ENCODE measurements at places on chromosomes 16 and 17.

DNA sequence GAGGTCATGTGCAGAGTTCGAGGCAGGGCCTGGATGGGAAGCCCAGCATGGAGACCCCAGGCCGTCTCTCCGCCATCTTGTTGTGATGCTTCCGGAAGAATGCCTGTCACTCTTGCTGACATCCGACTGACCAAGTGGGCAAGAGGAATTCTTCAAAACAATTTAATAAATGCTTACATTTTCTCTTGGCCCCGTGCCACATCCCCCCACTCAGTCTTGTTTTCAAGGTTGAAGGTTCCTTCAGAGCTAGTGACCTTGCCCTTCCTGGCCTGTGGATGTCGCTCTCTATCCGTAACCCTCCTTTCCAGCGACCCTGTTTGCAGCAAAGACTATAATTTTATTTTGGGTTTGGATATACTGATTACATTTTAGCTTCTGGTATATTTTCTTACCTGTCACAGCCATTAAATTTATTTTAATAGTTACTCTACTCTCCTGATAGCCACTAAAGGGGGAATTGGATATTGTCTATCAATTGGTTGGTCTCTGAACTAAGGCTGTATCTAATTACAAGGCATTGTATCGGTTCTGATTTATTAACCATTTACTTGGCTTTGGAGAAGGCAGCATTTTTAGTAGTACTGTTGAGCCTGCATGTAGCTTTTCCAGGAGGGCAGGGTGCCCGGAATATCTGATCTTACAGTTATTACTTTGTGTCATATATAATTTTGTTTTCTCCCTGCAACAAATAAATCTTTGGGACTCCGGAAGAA lies 264.5 kb downstream of the WWOX start:
- DNase-seq, result no peak

DNA sequence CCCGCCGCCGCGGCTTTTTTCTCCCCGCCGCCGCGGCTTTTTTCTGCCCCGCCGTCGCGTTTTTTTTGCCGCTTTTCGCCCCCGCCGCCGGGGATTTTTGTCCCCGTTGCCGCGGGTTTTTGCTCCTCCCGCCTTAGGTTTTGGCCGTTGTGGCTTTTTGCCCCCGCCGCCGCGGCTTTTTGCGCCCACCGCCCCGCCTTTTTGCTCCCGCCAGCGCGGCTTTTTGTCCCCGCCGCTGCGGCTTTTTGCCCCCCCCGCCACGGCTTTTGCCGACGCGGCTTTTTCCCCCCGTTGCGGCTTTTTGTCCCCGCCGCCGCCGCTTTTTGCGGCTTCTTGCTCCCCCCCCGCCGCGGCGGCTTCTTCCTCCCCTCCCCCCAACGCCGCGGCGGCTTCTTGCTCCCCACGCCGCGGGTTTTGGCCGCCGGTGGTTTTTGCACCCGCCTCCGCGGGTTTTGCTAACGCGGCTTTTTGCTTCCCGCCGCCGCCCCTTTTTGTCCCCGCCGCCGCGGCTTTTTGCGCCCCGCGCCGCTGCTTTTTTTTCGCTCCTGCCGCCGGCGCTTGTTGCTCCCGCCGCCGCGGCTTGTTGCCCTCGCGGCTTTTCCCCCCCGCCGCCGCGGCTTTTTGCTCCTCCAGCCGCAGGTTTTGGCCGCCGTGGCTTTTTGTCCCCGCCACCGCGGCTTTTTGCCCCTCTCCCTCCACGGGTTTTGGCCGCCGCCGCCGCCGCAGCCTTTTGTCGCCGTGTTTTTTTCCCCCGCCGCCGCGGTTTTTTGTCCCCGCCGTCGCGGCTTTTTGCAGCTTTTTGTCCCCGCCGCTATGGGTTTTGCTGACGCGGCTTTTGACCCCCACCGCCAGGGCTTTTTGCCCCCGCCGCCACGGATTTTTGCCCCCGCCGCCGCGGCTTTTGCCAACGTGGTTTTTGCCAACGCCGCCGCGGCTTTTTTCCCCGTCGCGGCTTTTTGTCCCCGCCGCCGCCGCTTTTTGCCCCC lies 150.3 kb downstream of the KCNJ18 start:
- peak; percentile 60 for DNase-seq

DNA sequence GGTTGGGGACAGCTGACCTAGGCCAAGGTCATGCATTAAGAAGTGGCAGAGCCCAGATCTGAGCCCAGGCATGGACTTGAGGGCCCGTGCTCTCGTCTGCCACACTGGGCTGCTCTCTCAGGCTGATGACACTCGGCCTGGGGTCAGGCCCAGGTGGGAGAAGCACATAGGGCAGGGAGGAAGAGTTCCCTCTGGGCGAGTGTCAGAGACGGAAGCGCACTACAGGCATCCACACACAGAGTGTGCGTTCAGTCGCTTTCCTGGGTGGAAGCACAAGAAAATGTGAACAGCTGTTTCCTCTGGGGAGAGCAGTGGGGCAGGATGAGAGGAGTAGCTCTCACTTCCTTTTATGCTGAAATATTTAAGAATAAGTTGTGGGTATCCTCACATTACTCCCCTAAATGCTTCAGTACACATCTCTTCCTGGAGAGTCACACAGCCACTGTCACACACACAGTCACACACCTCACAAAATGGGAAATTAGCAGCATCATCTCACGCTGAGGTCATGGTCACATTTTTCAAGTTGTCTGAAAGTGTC lies 59.7 kb downstream of the B9D1 start:
- no peak for DNase-seq

GRCh38 chr16:10256784-10257641 lies 74.8 kb upstream of the GRIN2A start:
- DNase-seq, result peak; percentile 30

GRCh38 chr17:20256144-20256543 lies 211.2 kb downstream of the LGALS9B start:
- DNase-seq, result no peak

- DNase-seq, result peak; percentile 97
Observed at GRCh38 chr16:2500918-2501750, 12.6 kb upstream of the ATP6V0C start.

- no peak for DNase-seq
Observed at GRCh38 chr17:14156689-14157088, 80.0 kb downstream of the CDRT15 start.

DNA sequence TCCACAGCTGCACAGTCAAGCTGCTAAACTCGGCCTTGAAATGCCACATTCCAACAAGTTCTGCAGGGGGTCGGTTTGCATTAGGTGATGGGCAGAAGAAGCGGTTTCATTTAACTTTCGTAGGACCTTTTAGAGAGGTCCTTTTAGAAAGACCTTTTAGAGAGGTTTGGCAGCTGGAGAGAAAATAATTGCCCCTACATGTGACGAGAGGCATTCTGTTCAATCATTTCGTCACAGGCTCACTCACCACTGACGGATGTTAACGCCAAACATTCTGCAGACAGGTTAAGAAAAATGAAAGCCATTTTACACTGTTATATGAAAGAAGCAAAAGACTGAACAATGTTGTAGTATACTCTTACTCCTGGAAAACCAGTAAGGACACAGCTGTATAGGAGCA lies 76.5 kb upstream of the ZNF423 start:
- DNase-seq, result no peak

GRCh38 chr17:9368631-9369030 lies 207.0 kb downstream of the STX8 start:
- DNase-seq, result no peak

DNA sequence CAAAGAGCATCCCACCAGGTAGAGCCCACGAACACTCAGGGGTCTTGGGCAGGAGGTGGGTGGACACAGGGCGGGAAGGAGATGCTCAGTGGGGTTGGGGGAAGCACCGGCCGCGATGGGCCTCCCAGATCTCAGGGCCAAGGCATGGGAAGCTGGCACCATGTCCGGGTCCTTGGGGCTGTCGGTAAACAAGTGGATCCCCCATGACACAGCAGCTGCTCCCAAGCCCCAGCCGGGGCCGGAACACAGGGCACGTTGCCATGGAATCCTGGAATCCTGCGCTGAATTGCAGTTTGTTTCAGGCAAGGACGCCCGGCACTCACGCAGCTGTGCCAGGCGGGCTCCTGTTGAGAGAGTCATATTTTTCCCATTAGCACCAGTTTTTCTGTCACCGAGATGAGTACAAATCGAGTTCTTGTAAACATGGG lies 23.0 kb upstream of the CHMP6 start:
- DNase-seq, result no peak

GRCh38 chr17:79700592-79700991 lies 30.2 kb upstream of the ENPP7 start:
- DNase-seq, result no peak

- DNase-seq, result no peak
Observed at GRCh38 chr17:80487511-80487910, 11.1 kb upstream of the NPTX1 start.

DNA sequence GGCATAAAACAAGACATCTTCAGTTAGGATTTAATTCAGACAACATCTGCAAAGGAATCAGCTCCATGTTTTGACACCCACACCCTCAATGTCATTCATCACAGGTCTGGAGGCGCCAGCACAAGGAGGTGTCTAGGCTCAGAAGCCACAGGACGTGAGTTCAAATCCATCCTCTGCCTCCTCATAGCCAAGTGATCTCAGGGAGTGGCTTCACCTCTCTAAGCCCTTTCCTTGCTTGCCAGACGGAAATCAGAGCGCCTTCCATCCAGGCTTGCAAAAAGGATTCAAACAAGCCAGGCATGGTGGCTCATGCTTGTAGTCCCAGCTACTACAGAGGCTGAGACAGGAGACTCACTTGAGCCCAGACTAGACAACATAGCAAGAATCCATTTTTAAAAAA lies 84.6 kb downstream of the GSG1L start:
- DNase-seq, result no peak

DNA sequence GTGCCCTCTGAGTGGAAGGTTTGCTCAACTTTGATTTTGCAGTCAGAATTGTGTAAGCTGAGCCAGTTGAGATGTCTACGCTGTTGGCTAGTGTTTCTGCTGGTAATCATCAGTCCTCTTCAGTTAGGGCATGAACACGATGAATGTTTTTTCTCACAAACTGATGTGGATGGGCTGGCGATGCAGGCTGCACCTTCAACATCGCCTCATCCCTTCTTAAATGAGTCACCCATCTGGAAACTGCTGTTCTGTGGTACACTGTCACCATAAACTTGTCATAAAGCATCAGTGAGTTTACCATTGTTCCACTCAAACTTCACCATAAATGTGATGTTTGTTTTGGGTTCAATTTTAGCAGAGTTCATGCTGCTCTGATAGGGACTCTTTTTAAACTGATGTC lies 8.4 kb downstream of the C16orf95 start:
- DNase-seq, result no peak

DNA sequence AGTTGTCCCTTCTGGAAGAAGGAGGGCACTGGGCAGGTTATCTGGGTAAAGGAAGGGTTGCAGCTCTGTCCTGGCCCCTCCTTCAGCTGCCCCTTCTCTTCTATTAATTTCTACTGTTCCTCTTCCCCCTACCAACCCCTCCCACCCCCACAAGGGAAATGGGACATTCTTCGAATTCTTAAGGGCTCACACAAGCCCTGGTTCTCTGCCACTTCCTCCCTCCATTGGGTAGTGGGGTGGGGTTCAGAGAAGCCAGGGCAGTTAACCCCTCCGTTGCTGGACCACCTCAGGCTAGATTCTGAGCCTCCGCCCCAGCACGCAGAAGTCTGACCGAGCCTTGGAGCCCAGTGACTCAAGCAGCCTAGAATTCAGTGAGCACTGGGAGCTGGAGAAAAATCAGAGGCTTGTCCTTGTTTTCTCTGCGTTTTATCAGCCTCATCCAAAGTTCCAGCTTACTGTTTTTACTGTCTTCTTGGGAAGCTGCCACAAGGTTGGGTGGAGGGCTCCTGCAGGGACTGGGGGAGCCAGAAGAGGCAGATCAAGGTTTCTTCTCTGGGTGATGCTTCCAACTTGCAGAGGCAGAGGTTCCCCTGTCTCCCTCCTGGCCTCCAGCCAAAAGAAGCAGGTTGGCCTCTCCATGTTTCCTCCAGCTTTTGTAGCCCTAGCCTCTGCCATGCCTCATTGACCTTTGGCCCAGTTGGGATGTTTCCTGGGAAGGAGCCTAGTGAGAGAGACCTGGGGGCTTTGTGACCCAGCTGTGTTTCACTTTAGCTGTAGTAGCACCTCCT lies 10.2 kb downstream of the LASP1 start:
- DNase-seq, result no peak

- DNase-seq, result no peak
Observed at GRCh38 chr16:1810106-1810505, 16.5 kb downstream of the HAGH start.
